ENCODE measurements at places on chromosomes 5 and 9.

- no peak for DNase-seq
Observed at GRCh38 chr5:124859027-124859426, 112.6 kb upstream of the ZNF608 start.

GRCh38 chr5:65742565-65743231, 20.7 kb downstream of the NLN start:
- DNase-seq: peak; percentile 42

DNA sequence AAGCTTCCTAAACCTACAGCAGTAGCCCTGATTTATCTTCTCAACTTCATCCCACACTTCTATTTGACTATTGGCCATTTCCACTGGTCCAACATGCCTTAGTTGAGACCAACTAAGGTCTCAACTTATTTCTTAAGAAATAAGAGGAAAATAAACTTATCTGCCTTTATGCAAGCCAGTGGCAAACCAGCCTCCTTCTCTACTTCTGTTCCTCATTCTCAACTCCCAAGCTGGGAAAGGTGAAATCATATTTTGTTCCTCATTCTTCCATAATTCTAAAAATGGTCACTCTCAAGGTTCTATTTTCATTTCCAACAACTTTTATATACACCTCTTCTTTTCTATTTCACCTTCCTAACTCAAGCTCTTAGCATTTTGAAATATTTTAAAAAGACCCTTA, 149.6 kb upstream of the C9orf72 start:
- no peak for DNase-seq

GRCh38 chr9:68797116-68797515, 92.1 kb downstream of the PIP5K1B start:
- DNase-seq: no peak

GRCh38 chr5:6786786-6787495, 73.7 kb downstream of the TENT4A start:
- DNase-seq: no peak

GRCh38 chr9:35619800-35620158, 1.6 kb upstream of the CD72 start:
- no peak for DNase-seq

DNA sequence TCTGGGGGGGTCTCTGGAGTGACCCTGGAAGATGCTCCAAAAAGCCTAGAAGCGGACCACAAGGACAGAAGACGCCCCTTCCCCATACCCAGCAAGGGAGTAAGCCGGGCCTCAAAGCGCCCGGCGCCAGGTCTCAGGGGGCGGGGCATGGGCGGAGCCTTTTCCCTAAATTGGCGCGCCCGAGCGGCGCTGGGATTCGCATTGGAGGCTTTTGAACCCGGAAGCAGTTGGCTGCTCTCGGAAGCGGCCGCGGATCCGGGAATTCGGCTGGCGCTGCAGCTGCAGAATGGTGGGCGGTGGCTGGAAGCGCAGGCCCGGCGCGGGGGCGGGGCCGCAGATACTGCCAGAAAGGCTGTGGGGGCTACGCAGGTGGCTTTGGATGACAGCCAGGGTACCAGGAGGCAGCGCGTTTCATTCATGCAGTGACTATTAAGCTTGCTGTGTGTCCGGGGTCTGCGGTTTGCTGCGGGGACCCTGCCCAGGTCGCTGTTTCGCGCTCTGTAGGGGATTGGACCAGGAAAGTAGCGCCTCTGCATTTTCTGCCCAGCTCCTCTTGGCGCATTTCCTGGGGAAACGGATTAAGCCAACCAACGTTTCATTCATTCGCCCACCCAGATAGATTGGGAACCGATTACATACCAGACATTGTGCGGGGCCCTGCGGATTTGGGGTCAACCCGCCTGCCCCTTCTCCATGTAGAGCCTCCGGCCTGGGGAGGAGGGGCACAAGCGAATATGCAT, 83.0 kb upstream of the FREM1 start:
- peak; percentile 87 for DNase-seq

Data from large intestine (tissue), 12 donors.